ENCODE measurements at places on chromosomes 3 and 15. TPM values are rescaled to one million over a fixed set of nuclear protein-coding genes. Genes with fewer than 3 reads are reported as not detected.

- H3K4me3 ChIP-seq: peak overlapping the region; percentile 79
- H3K36me3 ChIP-seq: peaks cover 4% of the 10 kb centered on the region
- H3K4me1 ChIP-seq: peaks cover 71% of the 10 kb centered on the region
- H3K27ac ChIP-seq: peak overlapping the region; percentile 89
These were observed 3.3 kb upstream of the CD96 start for GRCh38 chr3:111538681-111539083.

GRCh38 chr15:64032329-64032728, 14.0 kb downstream of the DAPK2 start:
- peaks cover 5% of the 10 kb centered on the region for H3K36me3 ChIP-seq
- no peak overlapping the region for H3K27ac ChIP-seq
- peaks cover 23% of the 10 kb centered on the region for H3K4me1 ChIP-seq
- no peak for DNase-seq
- H3K4me3 ChIP-seq: no peak overlapping the region
- H3K27me3 ChIP-seq: no peaks in the 10 kb centered on the region

- DNase-seq: no peak
- peaks cover 23% of the 10 kb centered on the region for H3K4me1 ChIP-seq
These were observed 73.8 kb upstream of the HERC1 start for GRCh38 chr15:63907521-63907920.

DNA sequence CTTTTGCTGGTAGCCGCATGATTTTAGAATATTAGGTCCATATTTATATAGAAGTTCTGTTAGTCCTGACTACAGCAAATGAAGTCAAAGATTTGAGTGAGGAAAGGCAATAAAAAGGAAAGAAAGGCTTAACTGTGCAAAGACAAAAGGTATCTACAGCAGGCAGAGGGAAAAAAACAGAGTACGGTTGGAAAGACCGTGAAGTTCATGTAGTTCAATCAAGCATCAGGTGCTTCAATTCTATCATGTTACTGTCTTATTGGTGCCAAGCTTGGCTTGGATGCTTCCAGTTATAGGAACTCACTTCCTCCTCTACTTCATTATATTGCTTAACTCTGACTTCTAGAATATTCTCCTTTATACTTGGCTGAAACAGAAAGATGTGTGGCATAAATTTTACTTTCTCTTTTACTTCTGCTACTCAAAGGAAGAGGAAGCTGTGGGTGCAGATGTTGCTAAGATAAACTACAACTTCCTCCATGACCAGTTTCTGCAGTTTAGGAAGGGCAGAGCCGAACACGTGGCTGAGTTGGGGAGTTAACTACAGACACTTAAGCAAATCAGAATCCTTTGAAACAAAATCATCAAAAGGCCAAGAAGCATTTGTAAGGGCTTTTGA, 72.6 kb upstream of the ZBED2 start:
- H3K4me3 ChIP-seq: peak overlapping the region; percentile 57
- peak; percentile 93 for DNase-seq
- no peaks in the 10 kb centered on the region for H3K27me3 ChIP-seq
- H3K36me3 ChIP-seq: peaks cover 45% of the 10 kb centered on the region
- peaks cover 56% of the 10 kb centered on the region for H3K4me1 ChIP-seq

DNA sequence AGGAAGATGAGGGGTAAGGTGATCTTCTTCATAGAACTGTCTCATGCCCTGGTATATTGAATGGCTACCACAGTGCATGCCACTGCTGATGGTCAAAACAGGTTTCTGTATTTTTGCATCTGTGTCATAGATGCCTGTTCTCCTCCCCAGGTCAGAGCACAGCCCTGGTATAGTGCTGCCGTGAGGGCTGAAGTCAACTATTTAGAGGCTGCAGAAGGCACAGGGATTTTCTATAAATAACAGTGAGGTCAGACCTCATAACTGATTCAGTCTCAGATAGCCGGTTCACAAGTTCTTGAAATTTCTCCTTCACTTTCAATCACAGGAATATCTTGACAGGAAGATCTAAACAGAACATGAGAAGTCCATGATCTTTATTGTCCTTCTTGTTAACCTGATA, 99.2 kb upstream of the NUDT16 start:
- no peak for DNase-seq
- no peak overlapping the region for H3K4me3 ChIP-seq
- no peaks in the 10 kb centered on the region for H3K4me1 ChIP-seq
- no peak overlapping the region for H3K27ac ChIP-seq
- H3K36me3 ChIP-seq: no peaks in the 10 kb centered on the region
- H3K27me3 ChIP-seq: peaks cover 4% of the 10 kb centered on the region

DNA sequence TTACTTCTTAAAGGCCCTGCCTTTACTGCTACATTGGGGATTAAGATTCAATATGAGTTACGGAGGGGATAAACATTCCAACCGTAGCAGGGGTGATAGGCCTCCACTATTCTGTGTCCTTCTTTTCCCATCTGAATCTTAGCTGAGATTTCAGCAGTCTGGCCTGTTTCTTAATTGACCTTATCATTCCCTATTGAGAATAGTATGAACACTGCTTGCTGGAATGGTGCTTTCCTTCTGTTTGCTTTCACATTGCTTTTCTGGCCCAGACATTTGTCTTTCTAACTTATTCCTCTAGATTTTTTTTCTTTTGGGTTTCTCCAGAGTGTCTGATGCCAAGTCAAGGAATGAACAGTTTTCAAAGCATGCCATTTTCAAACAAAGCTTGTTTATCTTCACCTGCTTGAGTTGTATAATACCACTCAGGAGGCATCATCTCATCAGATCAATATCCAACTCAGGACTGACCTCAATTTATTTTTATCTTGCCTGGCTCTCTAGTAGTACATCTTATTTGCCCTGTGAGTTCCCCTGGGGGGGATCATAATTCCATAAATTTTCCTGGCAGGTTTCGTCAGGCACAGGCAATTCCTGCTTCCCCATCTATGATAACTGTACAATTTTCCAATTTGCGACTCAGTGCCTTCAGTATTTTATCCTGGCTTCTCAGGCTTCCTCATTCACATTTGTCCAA, 161.1 kb upstream of the STT3B start:
- no peak overlapping the region for H3K4me3 ChIP-seq

- peak within 1 kb of the TSS; percentile 83 for H3K4me3 ChIP-seq
- H3K4me1 ChIP-seq: peaks cover 11% of the 10 kb centered on the region
- DNase-seq: peak; percentile 86
- no peak within 1 kb of the TSS for H3K27ac ChIP-seq
These were observed at the start of gene FAM81A for GRCh38 chr15:59437817-59438624. Gene FAM81A (plus strand): TSS chr15:59438186. CDS start chr15:59458627, 20,441 bp downstream.

OXTR gene
- 0.78 TPM for total RNA-seq

- H3K4me3 ChIP-seq: no peak overlapping the region
- H3K36me3 ChIP-seq: peaks cover 27% of the 10 kb centered on the region
- no peaks in the 10 kb centered on the region for H3K27me3 ChIP-seq
- H3K4me1 ChIP-seq: peaks cover 27% of the 10 kb centered on the region
These were observed 14.3 kb upstream of the IL20RB start for GRCh38 chr3:136943436-136943835.
